ENCODE measurements at places on chromosomes 1 and 21.

DNA sequence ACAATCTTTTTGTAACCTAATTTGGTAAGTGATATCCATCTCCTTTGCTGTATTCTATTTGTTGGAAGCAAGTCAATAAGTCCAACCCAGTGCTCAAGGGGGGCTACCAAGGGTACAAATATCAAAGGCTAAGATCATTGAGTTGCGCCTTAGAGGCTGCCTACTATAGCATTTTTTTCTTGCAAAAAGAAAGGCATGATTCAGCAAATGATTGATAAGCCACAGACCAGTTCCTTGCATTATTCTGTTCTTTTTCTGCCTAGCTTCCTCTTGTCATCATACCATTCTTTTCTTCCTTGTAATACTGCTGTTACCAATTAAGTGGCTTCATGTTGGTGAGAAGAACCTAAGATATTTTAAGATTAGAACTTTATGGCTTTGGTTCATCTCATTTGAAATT, 29.8 kb upstream of the BARHL2 start:
- peaks cover 18% of the 10 kb centered on the region for H3K27me3 ChIP-seq
- no peaks in the 10 kb centered on the region for H3K36me3 ChIP-seq
- no peak overlapping the region for H3K27ac ChIP-seq
- H3K4me3 ChIP-seq: no peak overlapping the region

DNA sequence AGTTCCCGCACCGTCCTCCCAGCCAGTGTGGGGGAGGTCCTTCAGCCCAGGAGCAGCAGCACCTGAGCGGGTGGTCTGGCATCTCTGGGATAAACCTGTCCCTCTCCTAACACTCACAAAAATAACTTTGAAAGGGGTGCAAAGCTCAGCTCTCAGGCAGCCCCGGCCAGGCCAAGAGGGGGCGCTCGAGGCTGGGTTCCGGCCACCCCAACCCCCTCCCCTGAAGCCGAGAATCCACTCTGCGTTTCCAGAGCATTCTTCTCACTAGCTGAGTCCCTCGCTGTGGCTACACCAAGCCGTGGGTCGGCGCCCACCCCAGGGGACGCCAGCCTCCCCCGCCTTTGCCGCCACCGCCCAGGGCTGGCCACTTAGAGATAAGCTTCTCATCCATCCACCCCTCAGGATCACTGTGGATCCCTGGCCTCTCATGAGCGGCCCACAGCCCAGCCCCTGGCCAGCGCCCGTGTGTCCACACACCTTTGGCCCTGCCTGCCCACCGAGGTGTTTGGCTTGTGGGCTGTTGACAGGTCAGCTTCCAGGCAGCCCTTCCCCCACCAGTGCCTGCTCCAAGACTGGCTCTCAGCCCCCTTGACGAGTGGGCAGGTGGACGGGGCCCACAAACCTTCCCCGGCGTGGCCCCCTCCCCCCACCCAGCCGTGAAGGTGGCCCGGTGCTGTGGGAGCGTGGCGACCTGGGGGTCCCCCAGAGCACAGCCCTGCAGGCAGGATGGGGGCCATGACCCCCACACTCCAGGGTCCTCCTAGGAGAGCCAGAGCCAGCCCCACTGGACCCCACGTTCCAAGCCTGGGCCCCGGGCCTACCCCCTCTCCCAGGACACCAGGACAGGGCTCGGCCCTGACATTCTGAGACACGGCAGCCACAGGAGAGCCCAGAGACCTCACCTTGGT, 1.9 kb downstream of the FTCD start:
- H3K4me1 ChIP-seq: no peaks in the 10 kb centered on the region
- H3K27me3 ChIP-seq: no peaks in the 10 kb centered on the region
- H3K4me3 ChIP-seq: no peak overlapping the region
- DNase-seq: peak; percentile 59

GRCh38 chr1:99266726-99267125, 2.4 kb downstream of the PLPPR4 start:
- no peaks in the 10 kb centered on the region for H3K4me1 ChIP-seq
- H3K36me3 ChIP-seq: no peaks in the 10 kb centered on the region

DNA sequence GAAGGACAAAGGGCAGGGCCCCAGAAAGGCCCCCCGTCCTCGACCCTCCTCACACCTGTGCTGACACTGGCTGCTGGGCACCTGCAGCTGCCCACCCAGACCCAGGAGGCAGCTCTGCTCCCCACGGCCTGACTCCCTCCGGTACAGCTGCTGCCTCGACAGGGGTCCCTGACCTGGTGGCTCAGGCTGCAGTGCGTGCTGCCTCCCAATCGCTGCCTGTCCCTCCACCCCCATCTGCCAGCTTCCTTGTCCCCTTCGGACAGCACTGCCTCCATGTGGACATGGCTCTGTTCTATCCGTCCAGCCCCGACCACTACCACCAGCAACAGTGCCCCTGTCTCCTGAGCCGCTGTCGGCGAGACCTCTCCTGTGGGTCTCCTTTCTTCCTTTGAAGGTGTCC, 4.1 kb downstream of the NOC2L start:
- no peak overlapping the region for H3K27ac ChIP-seq
- DNase-seq: no peak
- H3K36me3 ChIP-seq: peaks cover 44% of the 10 kb centered on the region
- H3K4me3 ChIP-seq: no peak overlapping the region

GRCh38 chr1:225865514-225865913, 16.7 kb downstream of the TMEM63A start:
- peaks cover 43% of the 10 kb centered on the region for H3K4me1 ChIP-seq
- DNase-seq: no peak
- no peaks in the 10 kb centered on the region for H3K27me3 ChIP-seq
- H3K27ac ChIP-seq: peak overlapping the region; percentile 76
- peaks cover 78% of the 10 kb centered on the region for H3K36me3 ChIP-seq

- peaks cover 20% of the 10 kb centered on the region for H3K36me3 ChIP-seq
- H3K27me3 ChIP-seq: no peaks in the 10 kb centered on the region
- peak within 1 kb of the TSS; percentile 91 for H3K27ac ChIP-seq
- peaks cover 23% of the 10 kb centered on the region for H3K4me1 ChIP-seq
- peak; percentile 90 for DNase-seq
- peak within 1 kb of the TSS; percentile 96 for H3K4me3 ChIP-seq
Measured at GRCh38 chr1:156053768-156054499, at the start of gene UBQLN4. TSS of gene UBQLN4 (minus strand) at chr1:156053798. CDS start at chr1:156053701, 97 bp downstream.

DNA sequence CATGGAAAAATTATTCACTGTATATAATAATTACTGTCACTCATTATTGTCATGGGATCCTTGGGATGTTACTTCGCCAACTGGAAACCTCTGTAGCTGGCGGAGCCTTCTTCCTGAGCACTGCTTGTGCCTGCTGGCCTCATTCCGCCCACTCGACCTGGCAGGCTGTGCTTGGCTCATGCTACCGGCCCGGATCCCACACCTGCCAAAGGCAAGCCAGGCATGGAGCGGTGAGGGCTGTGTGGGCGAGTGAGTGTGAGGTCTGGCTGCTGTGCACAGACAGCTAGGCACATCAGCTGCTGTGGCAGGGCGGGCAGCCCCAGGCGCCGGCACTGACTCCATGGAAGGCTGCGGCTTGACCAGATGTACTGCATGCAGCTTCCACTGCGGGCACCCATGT, 78.4 kb downstream of the DISP1 start:
- H3K4me3 ChIP-seq: no peak overlapping the region
- no peaks in the 10 kb centered on the region for H3K27me3 ChIP-seq
- H3K27ac ChIP-seq: no peak overlapping the region
- H3K4me1 ChIP-seq: peaks cover 16% of the 10 kb centered on the region
- DNase-seq: no peak

DNA sequence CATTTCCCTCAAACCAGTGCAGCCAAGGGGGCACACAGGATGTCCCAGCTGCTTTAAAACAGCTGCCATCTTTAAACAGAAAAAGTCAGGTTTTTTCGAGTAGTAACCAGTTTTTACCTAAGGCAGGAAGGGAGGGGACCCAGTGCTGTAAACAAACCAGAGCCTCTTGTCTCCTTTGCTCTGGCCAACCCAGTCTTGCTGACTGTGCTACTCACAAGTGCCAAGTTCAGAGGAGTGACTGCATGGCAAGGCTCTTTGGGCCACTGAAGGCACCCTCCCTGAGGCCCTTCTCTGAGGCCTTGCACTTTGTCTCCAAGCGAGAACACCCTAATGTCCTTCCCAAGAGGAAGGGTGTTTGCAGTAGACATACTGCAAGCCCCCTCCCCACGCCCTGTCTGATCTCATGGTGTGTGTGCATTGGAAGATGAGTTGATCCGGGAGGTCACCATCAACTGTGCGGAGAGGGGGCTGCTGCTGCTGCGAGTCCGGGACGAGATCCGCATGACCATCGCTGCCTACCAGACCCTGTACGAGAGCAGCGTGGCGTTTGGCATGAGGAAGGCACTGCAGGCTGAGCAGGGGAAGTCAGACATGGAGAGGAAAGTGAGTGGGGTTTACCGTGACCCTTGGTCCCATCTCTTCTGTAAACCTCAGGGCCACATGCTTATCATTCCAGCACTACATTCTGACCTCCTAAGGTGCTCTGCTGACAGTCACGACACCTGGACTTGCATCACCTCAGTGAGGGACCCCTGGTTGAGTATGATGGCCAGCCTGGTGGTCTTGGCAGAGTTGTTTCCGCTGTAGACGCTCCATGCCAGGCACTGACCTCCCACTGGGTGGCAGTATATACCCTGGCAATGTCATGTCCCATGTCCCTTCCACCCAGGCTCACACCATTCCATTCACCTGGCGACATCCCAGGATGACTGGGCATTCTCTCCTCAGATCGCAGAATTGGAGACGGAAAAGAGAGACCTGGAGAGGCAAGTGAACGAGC, 4.7 kb downstream of the DNALI1 start:
- DNase-seq: peak; percentile 49
- H3K4me3 ChIP-seq: no peak overlapping the region
- H3K36me3 ChIP-seq: peaks cover 18% of the 10 kb centered on the region
- H3K4me1 ChIP-seq: peaks cover 8% of the 10 kb centered on the region
- H3K27ac ChIP-seq: peak overlapping the region; percentile 36

- no peaks in the 10 kb centered on the region for H3K27me3 ChIP-seq
- H3K4me3 ChIP-seq: no peak overlapping the region
- no peaks in the 10 kb centered on the region for H3K36me3 ChIP-seq
- DNase-seq: no peak
- H3K27ac ChIP-seq: no peak overlapping the region
Measured at GRCh38 chr1:246113555-246114095, 393.5 kb downstream of the SMYD3 start.

- H3K36me3 ChIP-seq: no peaks in the 10 kb centered on the region
- H3K27me3 ChIP-seq: no peaks in the 10 kb centered on the region
- H3K27ac ChIP-seq: no peak overlapping the region
- H3K4me3 ChIP-seq: no peak overlapping the region
- DNase-seq: no peak
- H3K4me1 ChIP-seq: peaks cover 21% of the 10 kb centered on the region
Measured at GRCh38 chr1:229023651-229024300, 247.1 kb upstream of the RAB4A start.

- peaks cover 24% of the 10 kb centered on the region for H3K4me1 ChIP-seq
- H3K36me3 ChIP-seq: peaks cover 26% of the 10 kb centered on the region
- no peak overlapping the region for H3K27ac ChIP-seq
- H3K27me3 ChIP-seq: peaks cover 3% of the 10 kb centered on the region
Measured at GRCh38 chr21:31450980-31451379, 106.9 kb upstream of the TIAM1 start.

DNA sequence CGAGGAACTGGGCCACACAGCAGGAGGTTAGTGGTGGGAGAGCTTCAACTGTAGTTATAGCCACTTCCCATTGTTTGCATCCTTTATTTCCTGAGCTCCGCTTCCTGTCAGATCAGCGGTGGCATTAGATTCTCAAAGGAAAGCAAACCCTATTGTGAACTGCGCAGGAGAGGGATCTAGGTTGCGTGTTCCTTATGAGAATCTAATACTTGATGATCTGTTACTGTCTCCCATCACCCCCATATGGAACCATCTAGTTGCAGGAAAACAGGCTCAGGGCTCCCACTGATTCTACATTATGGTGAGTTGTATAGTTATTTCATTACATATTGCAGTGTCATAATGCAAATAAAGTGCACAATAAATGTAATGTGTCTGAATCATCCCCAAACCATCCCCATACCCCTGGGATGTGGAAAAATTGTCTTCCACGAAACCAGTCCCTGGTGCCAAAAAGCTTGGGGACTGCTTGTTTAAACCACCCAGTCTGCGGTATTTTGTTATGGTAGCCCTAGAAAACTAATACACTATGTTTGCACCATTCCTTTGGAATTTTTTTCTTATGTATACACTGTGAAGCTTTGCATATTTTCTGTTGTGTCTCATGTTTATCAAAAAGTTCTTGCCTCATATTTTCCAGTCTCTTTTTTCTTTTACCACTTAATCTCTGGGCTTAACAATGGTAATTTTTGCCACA, 136.6 kb upstream of the IVNS1ABP start:
- no peaks in the 10 kb centered on the region for H3K27me3 ChIP-seq
- H3K4me1 ChIP-seq: peaks cover 14% of the 10 kb centered on the region
- H3K36me3 ChIP-seq: peaks cover 10% of the 10 kb centered on the region
- H3K27ac ChIP-seq: no peak overlapping the region
- H3K4me3 ChIP-seq: no peak overlapping the region
- DNase-seq: no peak

- no peak for DNase-seq
- H3K27ac ChIP-seq: no peak overlapping the region
- H3K36me3 ChIP-seq: no peaks in the 10 kb centered on the region
- no peak overlapping the region for H3K4me3 ChIP-seq
- H3K27me3 ChIP-seq: peaks cover 7% of the 10 kb centered on the region
- no peaks in the 10 kb centered on the region for H3K4me1 ChIP-seq
Measured at GRCh38 chr21:37717534-37717933, 198.7 kb downstream of the KCNJ6 start.

GRCh38 chr1:56461158-56462127, 117.9 kb downstream of the PLPP3 start:
- H3K4me1 ChIP-seq: no peaks in the 10 kb centered on the region
- no peaks in the 10 kb centered on the region for H3K27me3 ChIP-seq
- DNase-seq: no peak

DNA sequence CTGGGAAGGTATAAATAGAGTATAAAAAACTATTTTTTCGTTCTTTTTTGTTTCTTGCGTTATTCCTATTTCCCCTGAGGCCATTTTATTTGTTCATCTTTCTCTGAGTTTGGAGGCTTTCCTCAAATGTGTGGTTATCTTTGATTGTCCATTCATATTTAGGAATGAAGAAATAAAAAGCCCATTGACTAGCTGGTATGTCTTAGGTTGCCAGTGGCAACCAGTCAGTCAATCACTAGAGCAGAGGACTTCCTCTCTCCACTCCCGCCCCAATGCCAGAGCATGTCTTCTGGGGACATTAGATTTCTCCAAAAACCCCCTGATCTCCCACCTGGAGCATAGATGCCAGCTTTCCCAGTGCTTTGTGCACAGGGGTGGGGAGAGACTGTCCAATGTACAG, 20.7 kb upstream of the FOXE3 start:
- no peak overlapping the region for H3K27ac ChIP-seq
- H3K4me3 ChIP-seq: no peak overlapping the region
- DNase-seq: no peak
- no peaks in the 10 kb centered on the region for H3K4me1 ChIP-seq

- H3K27me3 ChIP-seq: no peaks in the 10 kb centered on the region
- H3K4me1 ChIP-seq: peaks cover 12% of the 10 kb centered on the region
- DNase-seq: peak; percentile 86
- H3K4me3 ChIP-seq: no peak overlapping the region
Measured at GRCh38 chr1:214328770-214329469, 48.0 kb downstream of the SMYD2 start.

GRCh38 chr1:65429078-65429477, 8.6 kb downstream of the LEPR start:
- no peak overlapping the region for H3K4me3 ChIP-seq
- DNase-seq: no peak
- peaks cover 11% of the 10 kb centered on the region for H3K4me1 ChIP-seq
- no peaks in the 10 kb centered on the region for H3K27me3 ChIP-seq
- H3K36me3 ChIP-seq: peaks cover 34% of the 10 kb centered on the region

GRCh38 chr1:36760081-36760480, 274.2 kb downstream of the GRIK3 start:
- DNase-seq: no peak
- no peak overlapping the region for H3K27ac ChIP-seq
- no peak overlapping the region for H3K4me3 ChIP-seq
- H3K36me3 ChIP-seq: no peaks in the 10 kb centered on the region
